ENCODE measurements at places on chromosomes 1 and 21.

GRCh38 chr1:84949664-84950063 is 47.2 kb downstream of the MCOLN2 start:
- no peak for DNase-seq

- DNase-seq, result no peak
Measured at GRCh38 chr1:9350013-9350908, 57.6 kb downstream of the SPSB1 start.

GRCh38 chr1:195096051-195096521 is 1512.2 kb downstream of the KCNT2 start:
- no peak for DNase-seq

DNA sequence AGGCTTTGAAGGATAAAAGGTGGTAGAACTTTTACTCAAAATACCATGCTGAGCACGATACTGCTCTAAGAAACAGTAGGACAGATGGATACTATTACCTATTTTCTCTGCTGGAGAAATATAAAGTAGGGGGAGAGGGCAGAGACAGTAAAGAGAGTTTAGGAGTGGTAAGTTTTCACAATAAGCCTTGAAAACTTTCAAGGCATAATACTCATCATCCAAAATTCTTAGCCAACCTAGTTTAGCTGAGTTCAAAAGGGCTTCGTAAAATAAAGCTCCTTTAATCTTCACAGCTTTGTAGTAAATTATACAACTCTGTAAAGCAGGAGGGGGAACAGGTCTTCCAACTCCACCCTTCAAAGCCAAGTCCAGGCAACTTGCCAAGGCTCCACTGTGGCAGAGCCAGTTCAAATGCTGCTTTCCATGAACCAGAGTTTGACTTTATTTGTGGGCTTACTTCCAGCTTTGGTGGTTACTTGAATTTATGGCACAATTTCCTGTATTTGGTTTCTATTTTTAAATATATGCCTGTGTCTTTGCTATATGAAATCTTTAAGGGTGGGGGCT is 15.5 kb downstream of the TEX38 start:
- no peak for DNase-seq

- DNase-seq, result peak; percentile 66
Measured at GRCh38 chr1:53541761-53542550, 82.8 kb downstream of the DMRTB1 start.

- DNase-seq, result no peak
Measured at GRCh38 chr1:51255331-51255730, 19.3 kb downstream of the RNF11 start.

- DNase-seq, result no peak
Measured at GRCh38 chr1:70893381-70893780, 154.2 kb downstream of the PTGER3 start.

GRCh38 chr21:45151445-45152160 is 77.2 kb downstream of the ADARB1 start:
- DNase-seq, result no peak

GRCh38 chr1:157073944-157074685 is 25.5 kb downstream of the ETV3L start:
- peak; percentile 72 for DNase-seq

DNA sequence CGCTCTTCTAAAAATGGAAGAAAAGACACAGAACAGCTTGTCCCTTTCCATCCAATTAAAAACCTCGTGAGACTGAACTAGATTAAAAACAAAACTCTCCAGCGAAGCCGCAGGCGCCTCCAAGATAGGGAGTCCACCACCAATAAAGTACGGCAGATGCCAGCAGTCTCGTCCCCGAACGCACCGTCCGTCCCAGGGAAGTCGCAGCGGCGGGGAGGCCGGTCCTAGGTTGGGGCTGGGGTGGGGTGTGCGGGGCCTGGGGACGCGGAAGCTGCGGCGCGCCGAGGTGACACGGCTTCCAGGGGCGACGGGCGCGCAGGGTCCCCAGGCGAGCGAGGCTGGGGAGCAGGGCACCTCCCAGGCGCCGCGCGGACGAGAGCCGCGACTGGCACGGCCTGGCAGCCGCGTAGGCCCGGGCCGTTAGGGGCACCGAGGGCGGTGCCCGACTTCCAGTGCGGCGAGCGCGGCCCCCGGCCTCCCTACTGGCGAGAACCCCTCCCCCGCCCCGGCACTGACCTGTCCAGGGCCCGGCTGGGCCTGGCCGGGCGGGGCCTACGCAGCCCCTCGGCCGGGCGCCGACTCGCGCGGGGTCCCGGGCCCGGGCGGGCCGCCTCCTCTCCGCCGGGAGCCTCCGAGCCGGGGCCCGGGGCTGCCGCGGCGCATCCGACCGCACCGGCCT is 28.3 kb upstream of the A3GALT2 start:
- DNase-seq, result peak; percentile 47

- DNase-seq, result no peak
Measured at GRCh38 chr1:153122831-153123421, 9.6 kb upstream of the SPRR2F start.

- DNase-seq, result no peak
Measured at GRCh38 chr1:10338611-10339010, 60.3 kb upstream of the PGD start.

- no peak for DNase-seq
Measured at GRCh38 chr21:44713130-44713529, 1.8 kb upstream of the TSPEAR start.

DNA sequence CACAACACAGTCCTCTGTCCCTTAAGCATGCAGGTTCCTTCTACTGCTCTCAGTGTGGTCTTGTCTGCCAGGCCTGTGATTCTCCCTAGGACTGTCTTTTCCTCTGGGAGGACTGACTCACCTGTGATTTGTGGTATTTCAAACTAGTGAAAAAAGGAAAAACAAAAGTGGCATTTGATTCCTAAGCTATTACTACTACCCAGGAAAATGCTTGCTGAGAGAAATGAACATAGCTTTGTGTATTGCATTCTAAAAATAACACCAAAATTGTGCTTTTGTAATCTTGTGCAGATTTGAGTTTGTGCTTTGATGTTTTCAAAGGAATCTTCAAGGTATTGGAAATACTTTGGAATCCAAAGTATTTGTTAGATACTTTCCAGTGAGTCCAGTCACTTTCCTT is 57.0 kb downstream of the GPR161 start:
- DNase-seq, result no peak

DNA sequence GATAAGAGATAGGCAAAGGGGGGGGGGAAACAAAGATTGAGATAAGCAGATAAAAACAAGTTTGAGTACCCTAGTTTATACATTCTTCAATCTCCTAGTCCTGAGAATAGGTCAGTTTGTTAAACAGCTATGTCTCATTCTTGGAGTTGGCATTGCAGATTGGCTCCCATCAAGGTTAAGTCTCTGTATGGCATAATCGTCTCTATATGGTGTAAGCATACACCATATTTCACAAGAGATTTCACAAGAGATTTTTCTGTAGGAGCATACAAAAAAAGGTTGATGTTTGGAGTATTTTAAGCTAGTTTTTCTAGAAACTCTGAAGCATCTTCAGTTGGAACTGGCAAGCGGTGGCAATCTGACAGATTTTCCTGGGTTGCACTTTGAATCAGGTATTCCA is 35.8 kb downstream of the NCAM2 start:
- no peak for DNase-seq

GRCh38 chr1:164180824-164181223 is 378.2 kb upstream of the PBX1 start:
- DNase-seq, result no peak

DNA sequence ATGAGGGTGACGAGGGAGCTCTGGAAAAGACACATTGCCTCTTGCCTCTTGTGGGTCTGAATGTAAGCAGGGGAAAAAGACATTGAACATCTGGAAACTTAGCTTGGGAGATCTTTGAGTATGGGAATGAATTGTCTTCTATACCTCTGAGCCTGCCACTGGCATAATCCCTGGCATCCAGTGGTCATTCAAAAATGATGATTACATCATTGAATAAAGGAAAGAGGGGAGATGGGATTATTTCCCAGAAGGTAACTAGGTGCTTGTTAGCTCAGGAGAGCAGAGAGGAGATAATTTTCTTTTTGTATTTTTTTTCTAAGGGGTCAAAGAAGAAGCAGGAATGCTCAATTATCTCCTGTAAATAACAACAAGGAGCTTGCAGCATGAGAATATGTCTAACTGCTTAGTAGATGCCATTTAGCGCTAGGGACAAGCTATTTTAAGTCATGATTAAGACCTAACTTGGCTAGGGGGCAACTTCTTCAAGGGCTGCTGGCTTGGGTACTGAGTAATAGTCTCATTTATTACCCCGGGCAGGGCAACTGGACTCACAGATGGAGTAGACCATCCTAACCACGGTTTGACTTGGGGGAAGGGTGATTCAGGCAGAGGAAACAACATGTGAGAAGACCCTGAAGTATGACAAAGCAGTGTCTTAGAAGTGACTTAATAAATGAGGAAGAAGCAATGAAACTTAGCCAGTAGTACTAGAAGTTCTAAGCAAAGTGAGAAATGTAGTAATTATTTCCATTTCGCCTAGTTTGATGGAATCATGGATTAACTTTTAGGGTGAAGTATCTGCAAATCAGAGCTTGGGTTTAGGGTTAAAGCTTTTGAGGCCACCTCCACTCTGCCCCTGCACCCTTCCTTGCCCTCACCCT is 11.0 kb upstream of the XCL2 start:
- no peak for DNase-seq

DNA sequence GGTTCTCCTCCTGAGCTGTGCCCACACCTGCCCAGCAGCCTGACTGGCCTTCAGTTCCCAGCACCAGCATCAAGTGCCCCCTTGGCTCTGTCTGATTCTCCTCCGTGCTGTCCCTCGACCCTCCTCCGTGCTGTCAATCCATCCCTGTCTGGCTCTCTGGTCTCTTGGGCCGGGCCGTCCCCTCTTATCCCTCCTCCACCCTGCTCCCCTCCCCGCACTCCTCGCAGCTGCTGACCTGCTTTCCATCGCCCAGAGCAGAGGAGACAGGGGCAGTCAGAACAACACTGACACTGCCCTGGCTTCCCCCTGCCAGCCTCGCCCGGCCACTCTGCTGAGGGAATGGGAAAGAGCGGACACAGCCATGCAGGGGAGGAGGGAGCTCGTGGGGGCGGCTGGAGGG is 267.4 kb downstream of the CAMTA1 start:
- DNase-seq, result no peak

DNA sequence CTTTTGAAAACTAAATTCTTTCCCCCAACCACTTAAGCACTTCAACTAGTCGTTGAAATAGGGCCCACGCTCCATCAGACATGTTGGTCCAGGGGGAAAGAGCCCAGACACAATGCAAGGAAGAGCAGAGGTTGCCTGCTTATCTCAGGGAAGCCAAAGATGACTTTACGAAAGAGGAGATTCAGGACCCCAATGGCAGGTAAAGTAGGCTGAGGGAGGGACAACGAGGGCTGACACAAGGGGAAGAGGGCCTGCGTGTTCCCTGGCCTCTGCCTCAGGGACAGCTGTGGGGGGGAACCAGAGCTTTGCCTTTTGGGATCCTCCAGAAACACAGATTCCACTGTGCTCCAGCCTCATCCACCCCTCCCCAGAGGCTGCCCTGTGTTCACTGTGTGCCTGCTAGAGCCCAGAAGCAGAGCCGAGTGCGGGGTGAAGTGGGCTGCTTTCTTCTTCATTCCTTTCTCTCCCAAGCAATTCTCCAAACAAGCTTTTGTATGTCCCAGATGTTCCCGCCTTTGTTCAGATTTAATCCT is 135.5 kb upstream of the GRIK3 start:
- peak; percentile 12 for DNase-seq

- DNase-seq, result no peak
Measured at GRCh38 chr21:32549886-32550285, 35.4 kb downstream of the TCP10L start.

DNA sequence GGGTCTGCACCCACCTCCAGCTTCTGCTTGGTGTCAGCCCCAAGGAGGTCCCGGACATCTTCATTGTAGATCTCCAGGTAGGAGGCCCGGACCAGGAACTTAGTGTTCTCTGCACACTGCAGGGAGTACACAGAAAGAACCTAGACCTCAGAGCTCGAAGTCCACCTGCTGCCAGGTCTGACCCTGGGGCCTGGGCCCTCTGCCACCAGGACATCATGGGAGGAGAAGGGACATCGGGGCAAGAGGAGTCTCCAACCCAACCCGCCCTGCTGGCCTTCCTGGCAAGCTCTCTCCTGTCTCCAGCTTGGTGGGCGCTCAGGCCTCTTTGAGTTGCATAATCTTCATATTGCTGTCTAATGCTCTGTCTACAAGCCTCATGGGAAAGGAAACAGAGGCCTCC is 4.4 kb downstream of the KIF17 start:
- DNase-seq, result no peak

GRCh38 chr1:14983277-14983676 is 170.3 kb upstream of the TMEM51 start:
- no peak for DNase-seq

- DNase-seq, result no peak
Measured at GRCh38 chr1:33460144-33460543, 12.3 kb upstream of the ZSCAN20 start.
